NCI-H1436 treated with DMSO at 0.1 percent for 48 hours (cell line): ENCODE measurements at places on chromosomes 13 and 19.

- no peak for DNase-seq
Measured at GRCh38 chr19:32824191-32824751, 45.3 kb downstream of the SLC7A9 start.

DNA sequence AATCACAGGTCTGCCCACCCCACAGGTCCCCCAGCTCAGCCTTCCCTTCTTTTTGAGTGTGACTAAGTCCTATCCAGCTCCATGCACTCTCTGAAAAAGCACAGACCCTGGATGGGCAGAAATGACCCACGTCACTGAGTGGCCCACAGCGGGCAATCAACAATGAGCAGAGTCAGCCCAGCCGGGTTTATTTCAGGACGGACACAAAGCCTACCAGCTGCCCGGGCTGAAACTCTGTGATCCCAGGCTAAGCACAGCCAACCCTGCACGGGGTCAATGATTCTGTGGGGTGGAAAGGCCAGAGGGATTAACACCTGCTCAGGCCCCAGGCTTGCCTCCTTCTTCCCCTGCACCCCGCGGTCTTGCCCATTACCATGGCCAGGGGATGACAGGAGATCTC, 8.4 kb downstream of the NAPA start:
- no peak for DNase-seq

DNA sequence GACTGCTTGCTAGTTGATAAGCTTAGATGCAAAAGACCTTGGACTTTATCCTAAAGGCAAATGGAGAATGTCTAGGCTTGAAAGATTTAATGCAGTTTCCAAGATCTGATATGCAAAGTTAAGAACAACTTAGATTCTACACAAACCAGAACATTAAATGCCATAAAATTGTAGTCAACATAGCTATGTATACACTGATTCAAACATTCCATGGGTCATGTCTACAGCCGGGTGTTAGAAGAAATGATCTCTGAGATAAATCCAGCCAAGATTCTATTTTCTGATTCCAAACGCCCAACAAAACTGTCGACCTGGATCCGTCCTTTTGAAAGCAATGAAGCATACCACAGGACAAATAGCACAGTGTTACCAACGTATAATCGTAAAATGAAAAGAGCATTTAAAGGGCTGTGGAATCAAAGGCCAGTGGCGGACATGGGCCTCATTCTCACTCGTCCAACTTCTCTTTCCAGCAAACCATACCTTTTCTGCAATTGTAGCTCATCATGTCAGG, 52.7 kb downstream of the KCTD12 start:
- no peak for DNase-seq

DNA sequence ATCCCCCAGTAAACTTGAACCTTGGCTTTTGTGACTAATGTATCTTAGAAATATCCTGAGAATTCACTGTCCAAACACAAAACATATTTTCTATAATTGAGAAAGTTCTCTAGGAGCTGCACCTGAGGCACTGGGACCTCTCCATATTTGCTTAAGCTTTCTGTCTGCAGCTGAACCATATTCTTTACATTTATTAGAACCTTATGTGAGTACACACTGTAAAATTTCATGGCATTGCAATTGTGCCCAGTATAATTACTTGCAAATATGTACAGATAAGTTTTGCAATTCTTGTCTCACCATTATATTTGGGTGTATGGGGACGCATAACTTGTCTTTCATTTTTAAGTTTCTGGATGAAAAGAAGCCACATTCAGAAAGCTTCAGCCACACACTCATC, 280.7 kb upstream of the KLHL1 start:
- no peak for DNase-seq

- no peak for DNase-seq
Measured at GRCh38 chr19:3457528-3458228, 22.6 kb downstream of the SMIM24 start.

DNA sequence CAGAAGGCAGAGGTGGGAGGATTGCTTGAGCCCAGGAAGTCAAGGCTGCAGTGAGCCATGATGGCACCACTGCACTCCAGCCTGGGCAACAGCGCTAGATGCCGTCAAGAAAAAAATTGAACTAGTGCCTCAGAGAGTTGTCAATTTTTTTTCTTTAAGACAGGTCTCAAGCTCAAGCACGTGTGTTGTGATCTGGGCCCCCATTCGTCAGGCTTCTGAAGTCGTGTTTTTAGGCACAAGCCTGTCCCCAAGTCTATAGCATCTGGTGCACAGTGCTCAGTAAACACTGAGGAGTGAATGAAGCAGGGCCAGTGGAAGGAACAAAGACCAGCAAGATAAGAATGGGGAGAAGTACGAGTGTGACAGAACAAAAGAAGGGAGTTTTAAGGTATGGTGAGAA, 23.7 kb upstream of the LAMP1 start:
- DNase-seq = no peak

- DNase-seq = no peak
Measured at GRCh38 chr13:64371045-64371444, 2859.1 kb downstream of the PCDH9 start.

- no peak for DNase-seq
Measured at GRCh38 chr13:93558637-93559036, 332.0 kb downstream of the GPC6 start.

- no peak for DNase-seq
Measured at GRCh38 chr19:23049256-23049655, 46.3 kb upstream of the ZNF728 start.

GRCh38 chr13:30323524-30323923, 16.2 kb upstream of the KATNAL1 start:
- DNase-seq = no peak

DNA sequence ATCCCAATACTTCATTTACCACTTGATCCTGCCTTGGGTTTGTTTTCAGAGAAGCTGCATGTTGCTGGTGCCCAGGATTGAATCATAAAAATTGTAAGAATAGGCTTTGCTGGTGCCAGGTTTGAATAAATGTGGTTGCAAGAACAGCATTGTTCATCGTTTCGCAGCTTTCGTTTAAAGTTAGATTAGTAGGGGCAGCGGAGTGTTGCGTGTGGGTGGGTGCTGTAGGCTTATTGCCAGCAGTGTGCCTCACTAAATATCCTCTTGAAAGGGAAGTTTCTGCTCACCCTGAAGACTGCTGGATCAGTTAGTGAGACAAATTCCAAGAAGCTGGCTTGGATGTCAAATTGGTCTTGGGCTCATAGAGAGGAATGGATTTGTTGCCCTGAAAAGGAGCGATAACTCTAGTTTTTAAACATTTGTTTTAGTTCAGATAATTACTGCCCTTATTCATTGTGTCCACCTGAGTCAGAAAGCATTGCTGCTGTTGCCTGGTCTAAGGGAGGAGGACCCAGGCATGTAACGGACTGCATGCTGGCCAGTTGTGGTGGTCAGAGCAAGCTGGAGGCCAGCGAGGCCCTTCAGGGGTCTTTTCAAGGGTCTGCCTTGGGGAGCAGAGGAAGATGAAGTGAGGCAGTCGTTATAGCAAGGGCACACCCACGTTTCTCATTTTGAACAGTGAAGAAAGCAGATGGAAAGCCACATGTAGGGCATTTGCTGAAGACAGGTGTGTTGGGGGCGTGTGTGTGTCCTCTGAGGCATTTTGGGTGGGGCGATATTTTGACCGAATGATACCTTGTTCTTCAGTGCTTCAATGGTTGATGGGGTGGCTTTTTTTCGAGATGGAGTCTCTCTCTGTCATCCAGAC, 8.5 kb downstream of the ILF3 start:
- no peak for DNase-seq

- DNase-seq = no peak
Measured at GRCh38 chr19:33376423-33376822, 2.9 kb downstream of the CEBPG start.

DNA sequence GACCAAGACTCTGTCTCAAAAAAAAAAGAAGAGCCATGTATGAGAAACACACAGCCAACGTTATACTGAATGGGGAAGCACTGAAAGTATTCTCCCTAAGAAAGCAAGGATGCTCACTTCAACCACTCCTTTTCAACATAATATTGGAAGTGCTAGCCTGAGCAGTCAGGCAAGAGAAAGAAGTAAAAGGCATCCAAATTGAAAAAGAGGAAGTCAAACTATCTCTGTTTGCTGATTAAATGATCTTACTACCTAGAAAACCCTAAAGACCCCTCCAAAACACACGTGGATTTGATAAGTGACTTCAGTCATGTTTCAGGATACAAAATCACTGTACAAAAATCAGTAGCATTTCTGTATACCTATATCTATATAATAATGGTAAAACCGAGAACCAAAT, 16.2 kb downstream of the WBP4 start:
- no peak for DNase-seq

GRCh38 chr13:20125129-20125782, 35.6 kb downstream of the GJA3 start:
- DNase-seq = no peak

GRCh38 chr13:46632176-46632575, 79.2 kb downstream of the LRCH1 start:
- DNase-seq = no peak

- no peak for DNase-seq
Measured at GRCh38 chr13:38804061-38804460, 117.2 kb downstream of the FREM2 start.

GRCh38 chr19:14434543-14435319, 1.6 kb downstream of the PKN1 start:
- no peak for DNase-seq

- no peak for DNase-seq
Measured at GRCh38 chr13:21322327-21322965, 136.7 kb downstream of the ZDHHC20 start.

DNA sequence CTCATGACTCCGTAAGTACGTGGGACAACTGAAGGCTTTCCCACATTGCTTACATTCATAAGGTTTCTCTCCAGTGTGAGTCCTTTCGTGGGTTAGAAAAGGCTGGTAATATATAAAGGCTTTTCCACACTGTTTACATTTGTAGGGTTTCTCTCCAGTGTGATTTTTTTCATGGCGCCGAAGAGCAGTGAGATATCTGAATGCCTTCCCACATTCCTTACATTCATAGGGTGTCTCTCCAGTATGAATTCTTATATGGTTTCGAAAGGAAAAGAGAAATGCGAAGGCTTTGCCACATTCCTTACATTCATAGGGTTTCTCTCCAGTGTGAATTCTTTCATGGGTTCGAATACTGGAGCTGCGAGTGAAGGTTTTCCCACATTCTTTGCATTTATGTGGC, 29.5 kb downstream of the ZNF490 start:
- DNase-seq = no peak

DNA sequence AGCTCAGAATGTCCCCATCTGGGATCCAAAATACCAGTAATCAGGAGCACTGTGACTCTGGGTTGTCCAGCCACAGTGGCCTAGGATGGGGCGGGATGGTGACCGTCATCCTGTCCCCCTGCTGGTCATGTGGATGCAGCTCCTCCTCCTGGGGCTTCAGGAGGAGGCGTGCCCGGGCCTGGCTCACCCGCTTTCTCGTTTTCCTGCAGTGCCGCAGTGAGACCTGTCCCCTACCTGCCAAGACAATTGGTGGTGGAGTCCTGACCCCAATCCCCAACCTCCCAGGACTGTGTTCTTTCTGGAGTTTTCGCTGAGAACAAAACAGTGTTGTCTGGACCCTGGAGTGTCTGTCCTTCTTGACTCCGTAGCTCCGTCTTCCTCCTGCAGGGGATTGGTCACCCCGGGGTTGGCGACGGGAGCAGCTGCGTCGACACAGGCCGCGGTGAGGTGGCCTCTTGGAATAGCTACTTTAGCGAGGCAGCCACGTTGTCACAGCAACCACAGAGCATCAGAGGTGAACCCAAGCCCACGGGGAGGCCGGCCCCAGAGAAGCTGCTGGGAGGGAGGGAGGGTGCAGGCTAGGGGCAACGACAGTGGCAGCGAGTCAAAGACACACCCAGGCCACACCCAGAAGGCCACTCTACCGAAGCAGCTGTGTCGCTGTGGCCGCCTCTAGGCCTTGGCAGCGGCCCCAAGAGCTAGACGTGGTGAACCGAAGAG, 10.2 kb upstream of the EMC10 start:
- no peak for DNase-seq

- DNase-seq = no peak
Measured at GRCh38 chr19:47099576-47100050, 14.0 kb downstream of the ZC3H4 start.

GRCh38 chr19:12208221-12208620, 45.3 kb downstream of the ZNF136 start:
- no peak for DNase-seq

DNA sequence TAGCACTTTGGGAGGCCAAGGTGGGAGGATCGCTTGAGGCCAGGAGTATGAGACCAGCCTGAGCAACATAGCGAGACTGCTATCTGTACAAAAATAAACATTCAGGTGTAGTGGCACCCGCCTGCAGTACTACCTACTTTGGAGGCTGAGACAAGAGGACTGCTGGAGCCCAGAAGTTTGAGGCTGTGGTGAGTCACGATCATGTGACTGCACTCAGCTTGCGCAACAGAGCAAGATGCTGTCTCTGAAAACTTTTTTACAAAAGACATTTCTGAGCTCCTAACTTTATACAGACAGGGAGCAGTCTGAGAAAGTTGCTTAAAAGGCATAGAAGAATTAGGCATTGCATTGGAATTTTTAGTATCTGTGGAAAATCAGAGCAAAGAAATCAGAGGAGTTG, 10.4 kb upstream of the TBC1D4 start:
- DNase-seq = no peak

DNA sequence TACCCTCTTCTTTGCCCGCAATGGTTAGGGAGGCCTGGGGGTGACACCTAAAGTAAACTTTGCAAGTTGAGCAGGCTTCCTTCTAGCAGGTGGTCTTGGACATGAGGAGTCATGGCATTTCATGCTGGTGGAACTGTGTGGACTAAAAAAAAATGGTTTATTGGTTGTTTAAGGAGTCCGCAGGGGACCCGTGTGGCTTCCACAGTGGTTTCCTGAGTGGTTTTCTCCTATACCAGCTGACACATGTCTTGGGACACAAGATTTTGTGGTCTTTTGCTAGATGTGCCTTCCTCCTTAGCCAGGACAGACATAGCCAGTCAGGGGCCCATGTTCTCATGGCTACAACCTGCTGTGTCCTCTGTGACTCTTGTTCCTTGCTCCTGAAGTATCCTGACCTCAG, 1.5 kb downstream of the ZNF543 start:
- no peak for DNase-seq

DNA sequence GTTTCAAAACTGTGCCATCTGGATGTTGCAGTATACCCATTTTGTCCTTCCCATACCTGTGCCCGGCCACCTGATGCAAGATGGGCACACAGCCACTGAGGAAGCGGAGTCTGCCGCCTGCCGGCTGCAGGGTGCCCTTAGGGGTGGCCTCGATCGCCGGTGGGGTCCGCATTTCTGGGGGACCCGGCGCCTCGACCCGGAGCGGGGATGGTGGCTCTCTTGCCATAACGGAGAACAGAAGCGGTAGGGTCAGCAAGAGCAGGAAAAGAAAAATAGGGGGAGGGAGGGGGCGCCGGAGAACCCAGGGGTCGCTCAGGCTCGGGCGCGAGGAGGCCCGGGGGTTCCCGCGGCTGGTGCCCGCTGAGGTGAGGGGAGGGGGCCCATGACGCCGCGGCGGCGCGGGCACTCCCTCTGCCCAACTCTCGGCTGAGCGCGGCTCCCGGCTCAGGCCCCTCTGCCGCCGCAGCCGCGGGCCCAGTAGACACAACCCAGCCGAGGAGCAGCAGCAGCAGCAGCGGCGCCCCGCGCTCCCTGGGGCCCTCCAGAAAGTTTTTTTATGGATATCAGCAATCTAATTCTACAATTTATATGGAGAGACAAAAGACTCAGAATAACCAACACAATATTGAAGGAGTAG, 13.8 kb upstream of the CYP4F2 start:
- DNase-seq = no peak
